ENCODE measurements at places on chromosomes 1 and 21.

- DNase-seq = peak; percentile 22
Observed at GRCh38 chr21:42463861-42464515, 32.0 kb downstream of the RSPH1 start.

GRCh38 chr1:3233031-3233430, 164.0 kb downstream of the PRDM16 start:
- DNase-seq = no peak

GRCh38 chr1:58854576-58854975, 70.7 kb upstream of the JUN start:
- no peak for DNase-seq

DNA sequence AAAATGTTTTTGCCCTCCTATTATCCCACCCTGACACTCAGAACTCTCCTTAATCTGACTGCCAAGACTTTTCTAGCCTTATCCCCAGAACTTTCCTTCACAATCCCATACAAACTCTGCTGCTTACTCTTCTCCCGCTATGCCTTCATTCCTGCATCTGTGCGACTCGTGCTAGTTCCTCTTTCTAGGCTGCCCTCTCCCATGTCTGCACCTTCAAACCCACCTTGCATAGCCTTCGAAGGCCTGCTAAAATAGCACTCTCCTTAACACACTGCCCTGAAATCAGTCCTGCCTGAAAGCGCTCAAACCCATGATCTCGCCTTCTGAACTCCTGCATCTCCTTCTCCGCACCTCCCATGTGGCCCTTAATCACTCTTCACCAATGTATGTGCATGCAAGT, 2.5 kb upstream of the NCF2 start:
- no peak for DNase-seq

DNA sequence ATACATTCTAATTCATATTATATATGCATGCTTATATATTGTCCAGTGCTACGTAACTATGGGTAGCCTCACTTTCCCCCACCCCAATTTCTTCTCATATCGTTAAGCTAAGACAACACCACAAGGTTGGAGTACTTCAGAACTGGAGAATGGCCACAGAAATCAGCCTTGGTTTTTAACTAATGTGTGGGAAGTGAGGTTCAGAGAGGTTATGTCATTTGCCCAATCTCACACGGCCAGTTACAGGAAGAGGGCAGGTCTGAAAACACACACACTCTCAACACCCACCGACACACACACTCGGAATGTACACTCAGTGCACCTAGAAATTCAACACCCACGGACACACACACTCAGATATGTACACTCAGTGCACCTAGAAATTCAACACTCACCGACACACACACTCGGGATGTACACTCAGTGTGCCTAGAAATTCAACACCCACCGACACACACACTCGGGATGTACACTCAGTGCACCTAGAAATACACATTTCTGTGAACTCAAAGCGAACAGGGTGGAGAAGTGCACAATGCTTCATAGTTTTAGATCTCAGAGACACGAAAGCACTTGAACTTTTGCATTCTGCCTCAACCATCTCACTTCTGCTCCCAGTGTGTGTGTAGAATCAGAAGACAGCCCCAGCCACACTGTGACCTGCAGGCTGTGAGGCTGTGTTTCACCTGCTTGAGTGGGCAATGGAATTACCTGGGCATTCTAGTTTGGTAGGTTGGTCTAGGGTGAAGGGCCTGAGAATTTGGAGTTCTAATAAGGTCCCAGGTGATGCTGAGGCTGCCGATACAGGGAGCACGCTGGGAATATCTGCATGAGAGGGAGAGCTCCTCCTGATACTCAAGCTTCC, 170.4 kb downstream of the CLIC6 start:
- DNase-seq = no peak

DNA sequence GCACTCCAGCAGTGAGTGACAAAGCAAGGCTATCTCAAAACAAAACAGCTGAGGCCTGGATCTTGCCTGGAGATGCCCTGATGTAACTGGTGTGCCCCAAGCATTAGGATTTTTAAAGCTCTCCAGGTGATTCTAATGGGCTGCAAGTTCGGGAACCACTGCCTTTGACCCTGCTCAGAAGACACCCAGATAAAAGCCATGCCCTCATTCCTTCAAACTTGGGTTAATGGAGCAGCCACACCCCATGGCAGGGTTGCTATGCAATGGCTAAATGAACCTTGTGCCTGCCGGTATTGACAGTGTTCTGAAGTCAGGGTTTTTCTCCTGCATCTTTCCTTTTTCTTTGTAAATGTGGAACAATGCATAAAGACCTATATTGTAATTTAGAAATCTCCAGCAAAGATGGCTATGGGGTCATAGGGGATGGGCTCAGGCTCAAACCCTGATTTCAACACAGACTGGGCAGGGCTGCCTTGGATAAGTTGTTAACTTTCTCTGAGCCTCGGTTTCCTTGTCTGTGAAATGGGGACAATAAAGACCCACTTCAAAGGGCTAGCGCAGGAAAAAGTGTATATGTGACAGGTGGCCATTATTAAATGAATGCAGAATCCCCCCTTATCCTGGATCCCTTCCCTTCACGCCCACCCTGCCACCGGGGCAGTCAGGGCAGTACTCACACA, 453 bp downstream of the TFF3 start:
- DNase-seq = no peak

GRCh38 chr21:42218836-42219605, at the start of gene ABCG1:
TSS of gene ABCG1 (plus strand) at chr21:42219140. CDS start at chr21:42219263, 123 bp downstream.
- DNase-seq = peak; percentile 62

DNA sequence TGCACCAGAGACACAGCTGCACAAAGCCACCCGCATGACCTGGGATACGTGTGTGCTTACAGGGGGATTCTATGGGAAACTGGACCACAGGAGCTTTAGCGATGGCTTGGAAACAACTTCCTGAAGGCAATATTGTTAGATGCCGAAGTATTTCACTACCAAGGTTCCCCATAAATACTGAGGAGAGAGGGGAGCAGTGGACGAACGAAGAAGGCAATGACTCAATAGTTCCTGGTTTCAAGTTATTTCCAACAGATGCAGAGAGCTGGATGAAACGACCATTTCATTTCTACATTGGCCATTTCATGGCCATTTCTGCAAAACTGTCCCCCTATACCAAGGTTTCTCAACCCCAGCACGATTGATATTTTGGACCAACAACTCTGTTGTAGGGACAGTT, 61.3 kb downstream of the CD34 start:
- no peak for DNase-seq

DNA sequence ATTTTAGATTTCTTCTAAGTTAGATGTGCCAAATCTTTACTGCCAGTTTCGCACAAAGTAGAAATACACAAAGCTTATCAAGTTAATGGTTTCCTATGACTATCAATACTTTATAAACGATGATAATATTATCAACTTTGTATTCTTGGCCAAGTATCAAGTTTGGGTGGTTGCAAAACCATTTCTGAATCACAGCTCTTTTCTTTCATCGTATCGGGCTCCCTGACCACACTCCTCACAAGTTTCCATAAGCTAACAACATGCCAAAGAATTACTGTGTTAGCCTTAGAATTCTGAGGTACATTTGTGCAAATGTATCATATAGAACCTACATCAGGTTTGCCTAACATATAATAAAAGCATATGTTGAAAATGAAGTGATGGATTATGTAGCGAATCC, 311.0 kb downstream of the KCTD3 start:
- no peak for DNase-seq

- DNase-seq = peak; percentile 52
Observed at GRCh38 chr1:206461602-206462455, 8.4 kb upstream of the IKBKE start.

DNA sequence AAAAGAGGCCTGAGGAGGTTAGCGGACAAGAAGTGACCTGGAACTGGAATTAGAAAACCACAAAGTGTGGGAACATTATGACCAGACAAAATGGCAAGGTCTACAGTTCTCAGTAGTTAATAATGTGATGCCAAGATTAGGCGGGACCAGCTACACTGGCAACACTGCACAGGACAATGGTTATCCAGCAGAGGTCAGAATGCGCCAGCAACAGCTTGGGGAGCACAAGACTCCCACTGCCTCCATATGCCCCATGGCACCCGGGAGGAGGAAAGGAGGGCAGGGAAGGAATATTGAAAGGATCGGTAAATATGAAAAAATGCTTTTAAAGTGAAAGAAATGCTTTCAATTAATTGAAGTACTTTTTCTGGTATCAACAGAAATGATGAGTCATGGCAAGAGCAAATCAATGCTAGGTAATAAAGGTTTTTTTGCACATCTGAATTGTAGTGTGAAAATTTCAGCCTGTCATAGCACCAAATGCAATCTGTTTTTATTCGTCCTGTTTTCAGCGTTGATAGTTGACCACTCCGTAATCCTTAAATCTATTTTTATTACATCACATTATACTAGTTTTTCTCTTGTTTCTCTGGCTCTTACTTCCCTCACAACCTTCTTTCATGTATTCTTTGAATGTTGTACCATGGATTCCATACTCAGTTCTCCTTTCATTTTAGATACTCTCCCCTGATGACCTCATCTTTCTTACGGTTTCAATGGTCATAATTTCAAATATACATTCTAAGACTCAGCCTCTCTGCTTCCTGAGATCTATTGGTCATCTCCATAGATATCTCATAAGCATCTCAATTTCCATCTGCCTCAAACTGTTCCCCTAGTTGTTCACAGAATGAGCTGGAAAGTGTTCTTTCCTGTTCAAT, 30.7 kb downstream of the VCAM1 start:
- no peak for DNase-seq

DNA sequence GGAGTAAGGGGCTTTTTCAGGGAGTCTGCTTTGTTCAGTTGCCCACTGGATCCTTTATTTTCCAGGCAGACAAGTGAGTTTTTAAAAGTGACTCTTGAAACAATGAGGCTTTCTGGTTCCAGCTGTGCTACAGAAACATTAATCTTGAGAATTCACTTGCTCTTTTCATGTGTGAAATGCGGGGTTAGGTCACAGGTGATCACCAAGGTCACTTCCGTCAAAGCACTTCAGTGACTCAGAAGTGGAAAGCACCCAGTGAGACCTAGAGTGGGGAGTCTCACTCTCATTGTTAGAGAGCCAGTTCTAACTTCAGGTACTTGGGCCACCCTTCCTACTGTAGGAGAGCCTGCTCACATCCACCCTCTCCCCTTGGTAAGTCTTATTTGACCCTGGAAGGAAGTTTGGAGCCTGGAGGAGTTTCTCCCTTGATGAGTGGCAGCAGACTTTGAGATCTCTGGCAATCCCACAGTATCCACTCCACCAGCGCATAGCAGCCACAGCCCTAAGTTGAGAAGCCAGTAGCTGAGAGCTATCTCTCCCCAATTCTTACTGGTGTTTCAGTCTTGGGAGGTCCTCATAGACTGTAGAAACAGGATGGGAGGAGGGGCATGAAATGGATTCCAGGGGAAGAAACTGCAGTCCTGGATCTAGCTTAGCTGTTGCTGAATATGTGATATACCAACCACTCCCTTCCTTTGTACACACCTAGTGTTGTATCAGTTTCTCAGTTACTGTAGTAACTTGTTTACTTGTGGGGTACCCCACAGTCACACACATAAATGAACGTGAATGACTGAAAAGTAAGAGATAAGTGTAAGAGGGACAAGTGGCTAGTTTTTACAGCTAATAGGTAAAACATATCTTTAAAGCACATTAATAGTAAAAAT, 3.1 kb downstream of the TACSTD2 start:
- no peak for DNase-seq

DNA sequence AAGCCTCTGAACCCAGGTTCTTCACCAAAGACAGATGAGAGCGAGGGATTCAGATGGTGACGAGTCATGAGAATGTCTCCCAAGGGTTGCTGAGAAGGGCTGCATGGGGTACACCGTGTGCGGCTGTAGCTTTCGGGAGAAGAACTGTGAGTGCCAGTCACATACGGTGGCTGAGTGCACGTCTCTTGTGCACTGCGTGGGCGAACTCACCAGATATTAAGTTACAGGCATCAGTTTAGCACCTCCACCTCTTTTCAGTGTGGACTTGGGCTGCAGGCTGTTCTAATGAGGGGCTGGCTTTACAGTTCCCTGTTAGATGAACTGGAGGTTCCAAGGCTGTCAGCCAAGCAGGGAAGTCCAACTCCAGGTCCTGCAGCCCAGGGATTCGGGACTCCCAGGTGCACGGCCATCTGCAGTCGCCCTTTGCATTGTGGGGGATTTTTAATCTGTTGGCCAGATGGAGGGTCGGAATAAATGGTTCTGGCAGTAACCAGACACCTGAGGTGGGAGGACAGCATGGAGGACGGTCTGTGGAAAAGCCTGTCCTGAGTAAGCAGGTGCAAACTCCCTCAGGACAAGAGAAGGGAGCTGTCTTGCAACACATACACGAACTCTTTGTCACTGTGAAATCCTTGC, 26.5 kb upstream of the AVPR1B start:
- no peak for DNase-seq

GRCh38 chr21:20592463-20592862, 405.7 kb upstream of the NCAM2 start:
- DNase-seq = no peak

GRCh38 chr1:22629886-22630285, 6.5 kb upstream of the C1QA start:
- no peak for DNase-seq

DNA sequence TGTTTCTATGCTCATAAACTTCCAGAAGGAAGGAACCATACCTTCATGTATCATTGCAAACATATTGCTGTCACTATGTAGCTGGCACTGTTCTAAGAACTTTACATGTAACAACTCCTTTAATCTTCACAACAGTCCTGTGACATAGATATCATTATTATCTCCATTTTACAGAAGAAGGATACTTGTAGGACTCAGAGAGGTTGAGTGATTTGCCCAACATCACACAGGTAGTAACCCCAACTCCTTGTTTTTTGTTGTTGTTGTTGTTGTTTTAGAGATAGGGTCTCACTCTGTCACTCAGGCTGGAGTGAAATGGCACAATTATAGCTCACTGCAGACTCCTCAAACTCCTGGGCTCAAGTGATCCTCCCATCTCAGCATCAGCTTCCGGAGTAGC, 7.6 kb upstream of the TRIT1 start:
- DNase-seq = no peak

- DNase-seq = no peak
Observed at GRCh38 chr1:157968508-157968907, 24.9 kb upstream of the KIRREL1 start.

DNA sequence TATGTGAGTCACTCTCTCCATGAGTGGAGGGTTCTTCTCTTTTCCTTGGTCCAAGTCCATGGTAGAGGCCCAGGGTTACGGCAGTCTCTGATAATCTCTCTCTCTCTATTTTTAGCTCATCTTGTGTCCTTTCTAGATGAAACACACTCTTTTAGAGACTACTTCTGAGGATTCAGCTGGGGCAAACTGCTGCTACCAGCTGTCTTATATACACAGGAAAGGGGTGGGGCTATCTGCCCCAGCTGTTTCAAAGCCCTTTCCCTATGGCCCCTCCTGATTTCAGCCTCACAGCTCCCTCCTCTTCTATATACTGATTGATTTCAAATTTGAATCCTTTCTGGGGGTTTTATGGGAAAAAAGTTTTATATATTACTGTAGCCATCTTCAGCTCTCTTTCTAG, 324.8 kb downstream of the RWDD3 start:
- DNase-seq = no peak

All from naive thymus-derived CD8-positive, alpha-beta T cell (primary cell).